ENCODE measurements at places on chromosomes 12 and 14.

GRCh38 chr14:58787592-58787991, 149.8 kb downstream of the DACT1 start:
- no peak for DNase-seq

DNA sequence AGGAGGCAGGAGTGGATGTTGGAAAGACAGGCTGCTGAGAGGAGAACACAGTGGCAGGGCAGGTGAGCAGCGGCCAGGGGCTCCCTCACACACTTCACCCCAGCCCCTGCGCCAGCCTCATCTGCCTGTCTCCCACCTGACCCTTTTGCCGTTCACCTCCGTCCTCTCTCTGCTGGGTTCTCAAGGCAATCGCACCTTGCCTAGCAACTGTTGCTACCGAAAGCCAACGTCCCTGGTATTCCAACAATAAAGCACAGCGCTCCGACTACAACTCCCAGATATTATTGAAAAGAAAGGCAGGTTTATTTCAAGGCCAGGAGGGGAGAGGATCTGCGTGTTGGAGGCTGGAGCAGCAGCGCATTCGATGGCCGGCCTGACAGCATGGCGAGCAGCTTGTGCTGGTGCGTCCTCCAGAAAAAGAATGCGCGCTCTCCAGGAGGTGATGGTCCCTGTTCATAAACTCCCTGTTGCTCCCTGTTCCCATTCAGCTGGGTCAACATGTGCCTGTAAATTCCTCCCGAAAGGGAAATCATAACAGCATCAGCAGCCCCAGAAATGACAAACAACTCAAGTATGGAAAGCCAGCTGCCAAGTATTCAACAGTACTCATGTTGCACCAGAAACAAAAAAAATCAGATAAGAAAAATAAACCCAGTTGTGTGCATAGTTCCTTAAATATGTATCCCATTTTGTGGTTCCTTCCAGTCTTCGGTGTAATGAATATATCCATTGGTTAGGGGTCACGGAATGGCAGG, 153.0 kb upstream of the DIO3 start:
- no peak for DNase-seq

DNA sequence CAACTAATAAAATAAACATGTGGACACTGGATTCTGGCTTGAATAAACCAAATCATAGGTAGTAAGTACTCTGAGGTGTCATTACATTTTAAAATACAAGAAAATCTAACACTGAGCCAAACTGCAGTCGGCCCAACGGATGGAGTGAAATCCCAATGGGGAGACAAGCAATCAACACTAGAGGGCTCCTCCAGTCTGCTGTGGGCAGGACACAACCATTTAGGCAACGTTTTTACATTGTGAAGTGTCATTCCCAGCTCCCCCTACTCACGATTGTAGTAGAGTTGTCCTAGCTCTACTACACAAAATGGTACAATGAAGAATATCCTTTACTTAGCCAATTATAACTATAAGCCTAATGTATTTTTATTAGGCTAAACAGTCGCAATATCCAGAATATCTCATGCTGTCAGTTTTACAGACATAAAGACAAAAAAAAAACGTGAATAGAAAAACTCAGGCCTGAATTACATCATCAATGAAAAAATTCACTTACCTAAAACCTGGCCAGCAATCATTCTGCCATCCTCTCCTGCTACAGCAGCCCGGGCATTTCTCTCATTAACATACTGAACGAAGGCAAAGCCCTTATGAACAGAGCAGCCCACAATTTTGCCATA, 35.7 kb downstream of the HNRNPC start:
- DNase-seq, result no peak

- no peak for DNase-seq
These were observed 203.6 kb downstream of the NOVA1 start for GRCh38 chr14:26394150-26394810.

GRCh38 chr14:55930016-55930784, 188.0 kb upstream of the PELI2 start:
- no peak for DNase-seq

DNA sequence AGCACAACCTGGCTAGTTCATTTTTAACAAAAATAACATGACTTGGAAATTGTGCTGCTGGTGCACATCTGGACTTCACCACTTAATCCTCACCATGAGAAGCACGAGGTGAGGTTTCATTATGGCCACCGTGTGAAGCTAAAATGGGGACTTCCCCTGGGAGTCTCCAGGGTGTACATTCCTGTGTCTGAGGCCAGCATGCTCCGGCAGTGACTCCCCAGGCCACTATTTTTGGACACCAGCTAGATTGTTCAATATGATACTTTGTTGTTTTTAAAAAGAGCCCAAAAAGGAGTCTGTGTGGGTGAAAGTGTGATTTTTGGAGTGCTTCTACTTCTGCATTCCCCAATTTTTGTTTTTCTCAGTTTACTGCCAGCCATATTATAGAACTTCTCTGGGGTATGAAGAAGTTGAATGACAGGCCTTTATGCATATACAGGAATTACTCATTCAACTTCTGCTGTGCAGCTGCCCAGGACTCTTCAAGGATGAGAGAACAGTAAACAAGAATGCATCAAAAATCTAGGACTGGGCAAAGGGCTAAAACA, 16.9 kb upstream of the AICDA start:
- DNase-seq, result no peak

GRCh38 chr12:94587266-94588241, 62.8 kb downstream of the TMCC3 start:
- no peak for DNase-seq

GRCh38 chr14:103819503-103820307, 27.7 kb downstream of the PPP1R13B start:
- no peak for DNase-seq

- DNase-seq, result peak; percentile 34
These were observed 140.5 kb downstream of the PRKCH start for GRCh38 chr14:61461808-61462275.

DNA sequence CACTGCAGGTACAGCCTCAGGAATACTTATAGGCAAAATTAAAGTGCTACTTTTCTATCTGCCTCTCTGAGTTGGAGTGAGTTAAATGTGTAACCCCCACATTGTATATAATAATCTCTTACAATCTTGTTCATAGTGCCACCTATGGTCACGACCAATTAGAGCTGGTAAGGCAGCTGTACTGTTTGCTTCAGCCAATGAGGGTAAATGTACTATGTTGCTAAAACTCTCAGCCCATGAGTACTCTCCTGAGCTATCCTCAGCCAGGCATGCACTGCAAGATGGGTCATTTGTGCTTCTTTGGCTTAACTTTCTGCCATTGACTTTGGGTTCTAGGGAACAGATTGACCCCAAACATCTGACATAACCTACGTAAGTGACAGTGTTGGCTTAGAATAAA, 15.0 kb upstream of the MDM2 start:
- no peak for DNase-seq

GRCh38 chr14:68660495-68660894, 132.4 kb downstream of the ZFP36L1 start:
- DNase-seq, result no peak

All from NCI-H1930 (cell line).